GM18507 (cell line): ENCODE measurements at places on chromosomes 16 and 17.
A peak's percentile ranks its signal among the peaks of the same experiment; 100 is the strongest.

- peak; percentile 44 for DNase-seq
Measured at GRCh38 chr16:24036614-24037013, 200.8 kb downstream of the PRKCB start.

DNA sequence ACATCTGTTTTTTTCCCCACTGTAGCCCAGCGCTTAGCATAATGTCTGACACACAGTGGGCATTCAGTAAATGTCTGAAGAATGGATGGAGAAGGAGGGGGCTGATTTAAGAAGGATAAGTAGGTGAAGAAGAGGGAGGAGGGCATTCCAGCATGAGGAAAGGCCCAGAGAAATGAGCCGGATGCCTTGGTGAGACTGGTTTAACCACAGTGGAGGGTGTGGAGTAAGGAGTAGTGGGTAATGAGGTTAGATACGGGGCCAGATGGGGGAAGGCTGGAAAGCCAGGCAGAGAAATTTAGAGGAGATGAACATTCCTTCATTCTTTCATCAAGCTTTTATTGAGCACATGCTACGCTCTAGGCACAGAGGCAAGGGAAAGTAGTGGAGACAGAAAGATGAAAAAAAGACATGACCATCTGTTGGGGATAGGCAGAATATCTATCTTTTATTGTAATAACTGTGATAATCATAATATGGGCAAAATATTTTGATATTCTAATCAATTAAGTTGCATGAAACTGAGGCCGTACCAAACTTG is 43.7 kb upstream of the NFAT5 start:
- DNase-seq = no peak

- no peak for DNase-seq
Measured at GRCh38 chr16:87542531-87543102, 49.8 kb upstream of the ZCCHC14 start.

- no peak for DNase-seq
Measured at GRCh38 chr17:20191056-20191455, 181.9 kb downstream of the SPECC1 start.

GRCh38 chr16:77919761-77920415 is 102.5 kb upstream of the CLEC3A start:
- no peak for DNase-seq

DNA sequence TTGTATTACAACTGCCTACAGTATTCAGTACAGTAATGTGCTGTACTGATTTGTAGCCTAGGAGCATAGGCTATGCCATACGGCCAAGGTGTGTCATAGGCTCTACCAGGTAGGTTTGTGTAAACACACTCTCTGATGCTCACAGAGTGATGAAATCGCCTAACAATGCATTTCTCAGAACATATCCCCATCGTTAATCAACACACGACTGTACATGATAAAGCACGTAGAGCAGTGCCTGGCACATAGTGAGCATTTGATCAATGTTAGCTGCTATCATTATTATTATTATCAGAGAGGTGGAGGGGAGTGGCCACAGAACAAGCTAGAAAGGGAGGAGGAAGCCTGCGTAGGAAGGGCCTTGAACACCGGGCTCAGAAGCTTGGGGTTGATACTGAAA is 81.1 kb upstream of the LHX1 start:
- DNase-seq = no peak

DNA sequence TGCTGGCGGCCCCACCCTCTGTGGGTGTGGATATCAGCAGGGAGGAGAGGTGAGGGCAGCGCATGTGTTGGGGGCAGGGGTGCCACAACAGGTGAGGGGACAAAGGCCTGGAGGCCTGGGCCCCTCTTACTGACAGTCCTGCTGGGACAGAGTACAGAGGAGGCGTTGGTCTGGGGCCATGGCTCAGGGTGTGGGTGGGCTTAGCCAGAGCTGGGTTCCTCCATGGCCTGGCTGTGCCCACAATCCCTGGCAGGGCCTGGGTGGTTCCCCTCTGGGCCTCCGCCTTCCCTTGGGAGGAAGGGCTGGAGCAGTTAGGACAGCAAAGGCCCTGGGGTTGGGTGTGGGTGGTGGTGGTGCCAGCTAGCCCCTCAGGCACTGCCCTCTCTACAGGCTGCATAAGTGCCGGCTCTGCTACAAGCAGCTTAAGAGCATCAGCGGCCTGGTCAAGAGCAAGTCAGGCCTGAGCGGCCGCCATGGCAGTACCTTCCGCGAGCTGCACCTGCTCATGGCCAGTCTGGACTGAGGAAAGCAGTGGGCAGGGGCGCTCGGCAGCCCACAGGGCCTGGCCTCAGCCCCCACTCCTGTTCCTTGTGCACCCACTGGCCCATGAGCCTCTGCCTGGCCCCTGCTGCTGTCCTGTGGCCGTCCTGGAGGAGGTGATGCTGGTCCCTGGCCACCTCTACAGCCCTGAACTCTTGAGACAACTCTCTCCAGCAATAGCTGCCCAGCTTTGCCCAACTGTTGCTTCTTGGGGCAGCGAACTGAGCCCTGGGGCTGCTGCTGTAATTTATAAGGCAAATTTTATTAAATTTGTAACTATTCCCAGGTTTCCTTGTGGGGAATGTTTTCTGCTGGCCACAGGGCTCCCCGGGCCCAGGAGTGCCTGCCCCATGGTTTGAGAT is 21.1 kb downstream of the KATNB1 start:
- DNase-seq = no peak

GRCh38 chr17:47789611-47790561 is 31.7 kb downstream of the OSBPL7 start:
- DNase-seq = peak; percentile 46

GRCh38 chr17:62937606-62938005 is 28.4 kb upstream of the TANC2 start:
- no peak for DNase-seq

GRCh38 chr16:88920618-88921590 is 54.4 kb upstream of the PABPN1L start:
- no peak for DNase-seq

DNA sequence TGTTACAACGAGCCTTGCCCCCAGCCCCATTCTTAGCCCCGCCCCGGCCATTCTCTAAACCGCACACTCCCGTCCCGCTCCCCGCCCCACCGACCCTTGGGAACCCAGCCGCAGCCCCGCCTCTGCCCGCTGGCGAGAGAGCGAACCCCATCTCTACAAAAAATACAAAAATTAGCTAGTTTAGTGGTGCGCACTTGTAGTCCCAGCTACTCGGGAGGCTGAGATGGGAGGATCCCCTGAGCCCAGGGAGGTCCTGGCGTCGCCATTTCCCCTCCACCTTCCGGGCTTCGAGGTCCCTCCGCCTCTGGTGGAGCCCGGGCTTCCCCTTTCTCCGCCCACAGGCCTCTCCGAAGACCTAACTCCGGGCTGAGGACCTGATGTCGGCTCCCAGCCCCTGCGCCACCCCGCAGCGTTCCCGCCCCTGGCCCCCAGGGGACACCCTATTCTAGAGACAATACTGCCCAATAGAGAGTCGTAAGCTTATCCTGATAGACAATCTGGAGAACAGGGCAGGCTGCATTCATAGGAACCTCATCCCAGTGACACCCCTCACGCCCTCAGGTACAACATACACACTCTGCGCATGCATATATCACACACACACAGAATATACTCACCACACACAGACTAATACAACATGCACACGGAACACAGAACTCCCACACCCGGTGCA is 480 bp upstream of the PROCA1 start:
- DNase-seq = no peak

GRCh38 chr17:71917715-71918114 is 203.1 kb upstream of the SOX9 start:
- DNase-seq = no peak

DNA sequence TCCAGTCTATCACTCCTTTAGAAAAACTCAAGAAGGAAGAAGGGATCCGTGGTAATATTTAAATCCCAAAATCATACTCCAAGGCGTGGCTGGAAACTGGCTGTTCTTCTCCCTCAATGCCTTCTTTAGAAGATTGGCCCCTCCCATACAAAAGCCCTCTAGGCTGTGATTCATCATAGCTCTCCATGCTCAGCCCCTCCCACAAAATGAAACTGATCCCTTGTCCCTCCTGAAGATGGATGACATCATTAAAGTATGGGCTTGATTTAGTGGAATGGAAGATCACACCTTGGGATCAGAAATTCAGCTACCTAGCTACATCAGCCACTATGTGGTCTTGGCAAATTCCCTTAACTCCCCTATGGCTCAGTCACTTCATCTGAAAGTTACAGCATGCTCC is 4.1 kb downstream of the GRIN2A start:
- no peak for DNase-seq

DNA sequence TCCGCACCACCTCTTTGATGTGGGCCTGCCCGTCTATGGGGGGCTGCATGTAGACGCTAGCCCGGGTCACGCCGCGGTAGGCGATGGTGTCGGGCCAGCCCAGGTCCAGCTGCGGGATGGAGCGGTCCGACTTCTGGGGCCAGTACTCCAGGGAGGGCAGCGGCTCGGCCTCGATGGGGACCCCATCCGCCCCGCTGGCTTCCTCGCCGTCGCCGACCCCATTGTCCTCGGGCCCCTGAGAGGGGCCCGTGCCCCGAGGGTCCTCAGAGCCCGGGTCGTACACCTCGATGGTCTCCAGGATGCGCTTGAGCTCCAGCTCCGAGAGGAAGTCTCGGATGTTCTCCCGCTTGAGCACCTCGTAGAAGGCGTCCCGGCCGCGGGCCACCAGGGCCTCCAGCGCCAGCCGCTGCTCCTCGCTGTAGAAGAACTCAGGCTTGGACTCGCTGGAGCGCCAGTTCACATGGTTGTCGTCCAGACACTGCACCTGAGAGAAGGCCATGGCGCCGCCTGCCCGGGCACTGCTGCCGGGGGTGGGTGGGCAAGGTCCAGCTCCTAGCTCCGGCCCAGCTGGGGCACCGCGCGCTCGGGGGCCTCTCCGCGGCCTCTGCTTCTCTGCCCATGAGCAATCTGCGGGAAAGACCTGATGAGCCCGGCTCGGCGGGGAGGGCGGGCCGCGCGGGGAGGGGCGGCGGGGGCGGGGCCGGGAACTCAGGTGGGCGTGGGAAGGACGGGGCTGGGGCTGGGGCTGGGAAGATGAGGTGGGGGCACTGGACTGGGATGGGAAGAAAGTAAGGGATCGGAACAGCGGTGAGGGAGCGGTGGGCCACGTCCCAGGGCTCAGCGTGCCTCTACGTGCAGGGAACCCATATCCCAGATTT is 782 bp downstream of the FAM83G start:
- peak; percentile 35 for DNase-seq

DNA sequence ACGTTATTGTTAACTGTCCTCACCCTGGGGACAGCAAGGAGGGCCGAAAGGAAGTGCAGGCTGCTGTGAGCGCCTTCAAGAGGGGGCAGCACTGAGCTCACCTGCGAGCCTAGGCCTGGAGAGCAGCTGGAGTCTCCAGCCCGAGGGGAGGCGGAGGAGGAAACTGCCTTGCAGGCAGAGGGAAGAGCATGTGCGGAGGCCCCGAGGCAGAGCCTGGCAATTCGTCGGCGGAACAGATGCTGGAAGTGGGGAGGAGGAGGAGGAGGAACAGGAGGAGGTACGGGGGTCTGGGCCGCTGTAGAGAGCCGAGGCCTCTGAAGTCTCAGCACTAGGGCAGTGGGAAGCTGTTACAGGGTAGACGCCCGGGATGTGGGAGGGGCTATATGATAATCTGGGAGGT is 49.6 kb upstream of the PLCG2 start:
- DNase-seq = no peak

GRCh38 chr16:15854906-15855703 is 1.7 kb downstream of the MYH11 start:
- DNase-seq = no peak

DNA sequence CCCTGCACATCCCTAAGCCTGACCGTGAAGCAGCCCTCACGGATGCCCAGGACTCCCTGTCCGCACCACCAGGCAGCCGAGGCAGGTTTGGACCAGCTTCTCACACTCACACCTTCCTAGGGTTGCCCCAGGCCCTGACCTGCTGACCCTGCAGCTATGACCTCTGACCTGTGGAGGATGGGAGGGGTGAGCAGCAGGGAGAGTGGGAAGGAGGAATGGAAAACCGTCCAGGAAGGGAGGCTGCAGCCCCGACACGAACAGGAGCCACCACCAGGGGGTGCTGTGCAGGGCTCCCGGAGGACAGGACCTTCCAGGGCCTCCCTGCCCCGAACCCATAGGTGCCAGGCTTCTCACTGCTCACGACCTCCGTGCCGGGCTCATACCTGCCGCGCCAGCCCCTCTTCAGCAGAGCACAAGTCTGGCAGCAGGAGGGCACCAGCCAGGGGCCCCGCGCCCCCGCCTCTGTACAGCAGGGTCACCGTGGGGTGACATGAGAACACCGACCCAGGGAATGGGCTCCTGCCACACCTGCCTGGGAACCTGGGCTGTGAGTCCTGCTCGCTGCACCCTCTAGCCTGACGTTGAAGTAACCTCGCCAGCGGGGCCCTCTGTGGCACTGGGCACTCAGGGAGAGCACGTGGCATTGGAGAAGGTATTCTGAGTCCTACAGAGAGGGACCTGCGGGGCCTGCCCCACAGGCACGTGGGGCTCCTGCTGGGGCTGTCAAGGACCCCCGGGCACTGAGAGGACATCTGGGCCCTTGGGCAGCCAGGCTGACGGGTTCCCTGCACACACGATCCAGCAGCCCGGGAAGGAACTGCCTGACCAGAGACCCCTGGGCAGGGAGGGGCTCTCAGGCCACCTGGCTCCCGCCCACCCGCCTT is 37.6 kb downstream of the CTU2 start:
- DNase-seq = peak; percentile 53

GRCh38 chr16:87860553-87861299 is 8.6 kb downstream of the SLC7A5 start:
- no peak for DNase-seq

- no peak for DNase-seq
Measured at GRCh38 chr16:17343028-17343427, 127.7 kb downstream of the XYLT1 start.

DNA sequence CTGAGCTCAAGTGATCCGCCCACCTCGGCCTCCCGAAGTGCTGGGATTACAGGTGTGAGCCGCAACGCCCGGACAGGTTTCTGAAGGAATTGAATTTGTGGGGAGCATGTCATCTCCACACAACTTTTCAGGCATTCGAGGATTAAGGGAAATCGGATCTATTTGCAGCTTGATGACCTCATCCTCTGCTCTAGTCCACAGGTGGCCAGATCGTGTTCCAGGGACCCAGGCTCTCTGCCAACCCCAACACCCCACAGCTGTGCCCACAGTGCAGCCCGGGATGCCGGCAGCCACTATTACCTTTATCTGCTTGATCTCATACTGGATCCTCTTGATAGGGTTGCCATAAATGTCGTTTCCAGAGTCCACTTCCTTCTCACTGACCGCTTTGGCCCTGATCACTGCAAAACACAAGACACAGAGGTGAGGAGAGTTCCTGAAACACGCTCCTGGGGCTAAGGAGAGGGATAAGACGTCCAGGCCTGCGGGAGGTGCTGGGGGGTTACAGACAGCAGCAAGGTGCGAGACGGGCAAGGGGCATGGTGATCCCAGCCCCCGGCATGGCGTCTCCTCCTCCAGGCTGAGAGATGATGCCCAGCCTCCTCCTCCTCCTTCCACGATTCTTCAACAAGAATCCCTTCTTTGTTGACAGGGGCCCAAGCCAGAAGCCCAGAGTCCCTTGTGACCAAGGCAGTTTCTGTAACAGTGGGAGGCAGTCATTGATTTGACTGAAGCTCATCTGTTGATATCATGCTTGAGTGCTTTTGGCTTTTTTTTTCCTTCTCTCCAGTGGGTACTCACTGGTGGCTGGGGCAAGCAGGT is 29.3 kb downstream of the CEP295NL start:
- DNase-seq = no peak
